Fibroblast of villous mesenchyme (primary cell): ENCODE measurements at places on chromosomes 11 and 22.

- peak; percentile 65 for DNase-seq
Observed at GRCh38 chr22:27170491-27170890, 513.1 kb downstream of the MIAT start.

DNA sequence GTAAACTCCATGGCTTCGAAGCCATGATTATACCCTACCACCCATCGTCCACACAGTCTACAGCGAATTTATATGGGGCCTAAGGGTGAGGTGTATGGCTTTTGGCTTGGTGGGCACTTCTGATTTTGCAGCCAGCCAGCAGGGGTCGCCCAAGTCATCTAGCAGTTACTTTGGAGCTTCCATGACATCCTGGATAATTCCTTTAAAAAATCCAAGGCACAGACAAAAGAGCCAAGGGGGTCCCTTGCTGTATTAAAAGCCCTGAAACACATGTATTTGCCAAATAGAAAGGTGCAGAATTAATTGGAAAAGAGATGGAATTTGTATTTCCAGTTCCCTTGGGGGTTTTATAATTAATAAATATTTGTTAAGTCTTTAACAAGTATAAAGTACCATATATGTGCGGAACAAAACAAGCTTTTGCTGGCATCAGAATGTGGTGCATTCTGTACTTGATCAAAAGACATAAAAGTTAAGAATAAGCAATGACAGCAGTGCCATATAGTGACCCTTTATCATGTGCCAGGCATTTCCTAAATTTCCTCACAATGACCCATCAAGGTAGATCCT, 132.8 kb upstream of the PITPNB start:
- DNase-seq = peak; percentile 70

DNA sequence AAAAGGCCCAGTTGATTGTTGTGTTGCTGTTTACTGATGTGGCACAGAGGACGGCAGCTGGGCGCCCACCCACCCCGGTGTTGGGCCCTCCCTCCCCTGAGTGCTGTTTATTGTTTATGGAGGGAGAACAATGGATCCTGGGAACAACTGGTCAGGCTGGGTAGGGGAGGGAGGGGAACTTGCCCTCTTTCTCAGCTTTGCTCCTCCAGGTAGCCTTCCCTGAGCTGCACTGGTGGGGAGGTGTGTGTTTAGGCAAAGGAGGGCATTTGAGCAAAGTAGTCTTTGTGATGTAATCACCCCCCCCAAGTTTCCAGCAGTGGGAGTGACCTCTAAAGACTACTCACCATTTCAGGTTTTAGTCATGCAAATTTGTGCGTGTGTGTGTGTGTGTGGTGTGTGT, 1035.3 kb downstream of the NTM start:
- DNase-seq = no peak

GRCh38 chr11:66510271-66510989, at the start of gene BBS1:
BBS1 (plus strand) TSS chr11:66510635; CDS start chr11:66510660, 25 bp downstream.
- DNase-seq = peak; percentile 77

DNA sequence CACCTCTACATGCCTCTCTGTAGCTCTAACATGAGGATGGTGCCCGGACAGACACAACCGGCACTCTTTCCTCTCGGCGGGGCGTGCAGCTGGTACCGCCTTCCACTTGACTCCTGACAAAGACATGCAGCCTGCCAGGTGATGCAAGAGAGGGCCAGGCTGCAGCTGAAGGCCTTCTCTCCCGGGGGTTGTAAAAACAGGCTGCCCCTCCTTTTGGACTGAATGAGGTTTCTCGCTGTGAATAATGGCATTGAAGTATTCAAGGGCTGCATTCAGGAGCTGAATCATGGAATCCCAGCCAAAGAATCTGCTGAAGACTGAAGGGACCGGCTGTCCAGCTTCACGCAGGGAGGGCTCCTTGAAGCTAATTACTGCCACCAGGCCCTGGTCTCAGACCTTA, 110.9 kb downstream of the GALNT18 start:
- no peak for DNase-seq
